NCI-H524 treated with DMSO at 0.1 percent for 48 hours (cell line): ENCODE measurements at places on chromosomes 4 and X.

- peak; percentile 98 for DNase-seq
Measured at GRCh38 chrX:13376857-13377549, 57.1 kb upstream of the ATXN3L start.

- DNase-seq: no peak
Measured at GRCh38 chr4:62460329-62460728, 1260.2 kb downstream of the ADGRL3 start.

DNA sequence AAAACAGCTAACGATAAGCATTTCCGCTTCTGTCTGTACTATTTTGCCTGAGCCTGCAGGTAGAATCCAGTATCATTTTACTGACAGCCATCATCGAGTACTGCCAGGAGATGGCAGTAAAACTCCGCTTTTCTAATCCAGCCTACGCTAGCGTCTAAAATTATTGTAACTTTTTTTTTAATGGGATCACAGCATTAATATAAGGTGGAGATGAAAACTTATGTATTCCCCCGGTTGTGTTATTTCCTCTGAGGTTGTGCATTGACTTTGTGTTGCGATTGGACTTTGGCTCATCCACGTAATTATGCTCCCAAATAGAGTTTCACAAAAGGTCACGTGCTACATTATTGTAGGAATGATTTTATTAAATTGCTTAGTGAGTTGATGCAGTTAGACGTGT, 248.1 kb downstream of the C4orf33 start:
- no peak for DNase-seq

DNA sequence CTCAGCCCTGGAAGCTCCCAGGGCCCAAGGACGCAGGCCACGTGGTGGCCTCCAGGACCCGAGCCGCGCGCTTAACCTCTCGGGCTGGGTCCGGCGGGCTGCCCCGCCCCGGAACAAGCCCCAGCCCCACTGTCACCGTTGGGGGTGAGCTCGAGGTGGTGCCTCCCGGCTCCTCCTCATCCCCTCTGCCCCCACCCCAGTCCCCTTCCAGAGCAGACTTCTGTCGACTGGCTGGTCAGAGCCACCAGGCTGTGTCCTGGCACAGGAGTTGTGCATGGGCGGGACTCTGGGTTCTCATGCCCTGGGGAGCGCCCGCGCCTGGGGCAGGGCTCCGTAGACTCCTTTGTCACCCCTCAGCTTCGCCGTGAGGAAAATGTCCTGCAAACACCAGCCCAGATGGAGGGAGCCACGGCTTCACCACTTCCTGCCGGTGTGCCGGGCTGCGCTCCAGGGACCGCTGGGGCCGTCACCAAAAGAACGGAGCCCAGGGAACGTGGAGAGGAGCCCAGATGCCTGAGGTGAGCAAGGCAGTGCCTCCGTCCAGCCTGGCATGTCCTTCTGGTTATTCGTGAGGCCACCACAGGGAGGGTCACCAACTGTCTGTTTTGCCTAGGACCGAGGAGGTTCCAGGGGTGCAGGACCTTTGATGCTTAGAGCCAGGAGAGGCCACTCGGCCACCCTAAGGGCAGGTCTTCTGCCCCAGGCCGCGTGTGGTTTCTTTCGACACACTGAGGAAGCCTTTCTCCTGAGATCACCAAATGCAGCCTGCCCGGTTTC, 7.1 kb upstream of the RGS12 start:
- DNase-seq: no peak

- no peak for DNase-seq
Measured at GRCh38 chrX:23885803-23886202, 21.9 kb downstream of the APOO start.

DNA sequence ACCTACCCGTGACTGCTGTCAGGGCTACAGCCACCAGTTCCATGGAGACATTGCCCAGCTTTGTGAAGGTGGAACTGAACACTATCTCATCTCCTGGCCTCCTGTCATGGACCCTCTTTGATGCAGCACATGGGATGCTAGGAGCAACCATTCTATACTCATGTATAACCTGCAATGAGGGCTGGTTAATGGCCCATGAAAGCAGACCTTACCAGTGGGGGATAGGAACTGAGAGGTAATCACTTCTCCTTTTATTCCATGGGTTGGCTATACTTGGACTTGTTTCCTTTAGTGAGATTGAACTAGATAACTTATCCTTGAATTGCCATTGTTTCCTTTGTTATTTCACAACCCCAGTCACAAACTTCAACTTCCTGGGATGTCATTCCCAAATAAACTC, 310.6 kb downstream of the BMPR1B start:
- DNase-seq: no peak

DNA sequence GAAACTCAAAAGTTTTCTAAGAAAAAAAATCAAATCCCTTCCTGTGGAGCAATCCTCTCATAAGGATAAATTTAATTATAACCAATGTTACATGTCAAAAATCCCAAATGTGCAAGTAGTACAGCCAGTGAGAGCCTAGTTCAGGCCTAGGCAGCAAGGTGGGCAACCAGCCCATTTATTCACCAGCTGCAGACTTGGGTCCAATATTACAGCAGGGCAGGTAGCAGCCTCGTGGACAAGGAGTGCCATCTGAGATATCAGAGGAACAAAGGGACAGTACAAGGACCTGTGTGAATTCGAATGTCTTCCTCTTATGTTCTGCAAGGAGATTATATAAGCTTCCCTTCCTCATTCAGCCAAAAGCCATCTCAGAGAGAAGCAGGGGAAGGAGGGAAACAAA, 6.6 kb downstream of the HELQ start:
- no peak for DNase-seq

DNA sequence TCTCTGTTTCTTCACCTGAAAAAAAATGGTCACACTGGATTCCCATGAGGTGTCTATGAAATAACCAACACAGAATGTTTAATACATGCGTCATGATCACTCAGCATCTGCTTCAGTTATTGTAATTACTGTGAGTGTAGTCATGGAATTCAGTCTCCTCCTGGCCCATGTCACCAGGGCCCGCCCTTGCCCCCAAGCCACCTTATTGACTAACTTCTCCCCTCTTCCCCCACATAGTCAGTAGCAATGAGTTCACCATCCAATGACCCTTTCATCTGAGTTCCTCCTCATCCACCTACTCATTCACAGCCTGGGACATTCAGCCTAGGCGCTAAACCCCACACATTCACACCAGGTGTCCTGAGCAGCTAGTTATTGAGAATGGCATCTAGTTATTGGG, 15.6 kb downstream of the PNMA6F start:
- DNase-seq: no peak

- DNase-seq: no peak
Measured at GRCh38 chr4:86096373-86096772, 263.5 kb downstream of the MAPK10 start.

GRCh38 chrX:69538321-69538876, 34.3 kb downstream of the NALF2 start:
- DNase-seq: no peak

DNA sequence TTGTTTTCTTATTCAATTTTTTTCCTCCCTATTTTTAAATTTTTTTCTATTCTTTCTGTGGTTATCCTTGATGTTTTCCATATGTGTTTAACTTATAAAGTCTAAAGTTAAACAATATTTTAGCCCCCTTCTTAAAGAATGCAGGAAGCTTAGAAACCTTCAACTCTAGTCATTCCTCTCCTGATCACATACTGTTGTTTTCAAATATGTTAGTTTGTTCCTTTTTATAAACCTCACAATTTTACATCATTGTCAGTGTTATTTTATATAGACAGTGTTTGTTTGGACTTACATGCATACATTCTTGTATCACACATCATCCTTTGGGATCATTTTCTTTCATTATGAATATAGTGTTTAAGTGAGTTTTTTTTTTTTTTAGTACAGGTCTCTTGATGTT, 31.6 kb downstream of the KANTR start:
- no peak for DNase-seq

- no peak for DNase-seq
Measured at GRCh38 chr4:74437866-74438265, 7.1 kb upstream of the AREG start.

GRCh38 chr4:37540486-37540885, 145.7 kb downstream of the RELL1 start:
- DNase-seq: no peak

GRCh38 chr4:138092060-138092459, 150.1 kb downstream of the SLC7A11 start:
- no peak for DNase-seq

GRCh38 chr4:88043001-88043400, 35.6 kb downstream of the PKD2 start:
- no peak for DNase-seq

- no peak for DNase-seq
Measured at GRCh38 chr4:40395166-40395900, 60.2 kb downstream of the CHRNA9 start.

DNA sequence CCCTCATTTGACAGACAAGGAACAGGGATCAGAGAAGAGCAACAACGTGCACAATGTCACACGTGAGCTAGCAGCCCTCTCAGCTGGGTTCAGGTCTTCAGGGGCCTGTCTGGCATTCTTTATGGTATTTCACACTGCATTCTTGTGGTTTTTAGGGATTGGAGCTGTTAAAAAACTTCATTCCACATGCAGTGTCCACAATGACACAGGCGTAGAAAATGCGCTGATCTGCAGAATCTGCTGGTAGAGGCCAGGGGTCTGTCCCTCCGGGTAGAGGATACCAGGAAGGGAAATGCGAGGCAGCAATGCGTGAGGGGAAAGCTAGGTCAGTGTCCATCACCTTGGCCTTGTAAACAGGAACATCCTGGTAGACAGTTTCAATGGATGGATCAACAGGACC, 36.6 kb downstream of the MAP7D3 start:
- no peak for DNase-seq

GRCh38 chrX:16267431-16267830, 100.2 kb downstream of the MAGEB17 start:
- DNase-seq: no peak

DNA sequence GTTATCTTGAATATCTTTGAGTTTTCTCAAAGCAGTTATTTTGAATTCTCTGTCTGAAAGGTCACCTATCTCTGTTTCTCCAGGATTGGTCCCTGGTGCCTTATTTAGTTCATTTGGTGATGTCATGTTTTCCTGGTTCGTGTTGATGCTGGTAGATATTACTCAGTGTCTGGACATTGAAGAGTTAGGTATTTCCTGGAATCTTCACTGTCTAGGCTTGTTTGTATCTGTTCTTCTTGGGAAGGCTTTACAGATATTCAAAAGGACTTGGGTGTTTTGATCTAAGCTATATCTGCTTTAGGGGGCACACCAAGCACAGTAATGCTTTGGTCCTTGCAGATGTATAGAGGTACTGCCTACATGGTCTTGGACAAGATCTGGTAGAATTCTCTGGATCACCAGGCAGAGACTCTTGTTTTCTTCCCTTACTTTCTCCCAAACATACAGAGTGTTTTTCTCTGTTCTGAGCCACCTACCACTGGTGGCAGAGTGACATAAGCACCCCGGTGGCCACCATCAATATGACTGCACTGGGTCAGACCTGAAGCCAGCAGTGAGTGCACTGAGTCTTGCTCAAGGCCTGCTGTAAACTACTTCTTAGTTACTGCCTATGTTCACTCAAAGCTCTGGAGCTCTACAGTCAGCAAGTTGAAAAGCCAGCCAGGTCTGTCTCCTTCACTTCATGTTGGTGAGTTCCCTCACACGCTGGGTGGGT, 193.5 kb upstream of the AMOT start:
- DNase-seq: no peak

DNA sequence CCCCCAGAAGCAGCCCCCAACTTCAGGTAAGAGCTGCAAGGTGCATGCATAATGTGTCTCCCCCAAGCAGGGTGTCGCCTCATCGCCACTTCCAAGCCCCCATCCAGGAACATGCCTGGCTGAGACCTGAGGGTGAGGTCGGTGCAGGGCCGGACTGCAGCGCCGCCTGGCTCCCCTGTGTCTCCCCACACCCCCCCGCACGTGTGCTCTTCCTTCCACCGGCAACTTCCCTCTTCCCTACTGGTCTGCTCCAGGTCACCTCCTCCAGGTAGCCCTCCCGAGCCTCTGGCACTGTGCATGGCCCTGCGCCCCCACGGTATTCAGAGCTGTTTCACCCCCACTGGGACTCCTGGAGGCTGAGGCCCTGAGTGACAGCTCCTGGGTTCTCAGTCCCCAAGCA, 2.2 kb upstream of the BGN start:
- DNase-seq: no peak

GRCh38 chr4:135204311-135204710, 1002.7 kb upstream of the PABPC4L start:
- DNase-seq: no peak

- DNase-seq: no peak
Measured at GRCh38 chrX:11375614-11376119, 82.5 kb downstream of the AMELX start.

GRCh38 chr4:37631551-37631950, 54.6 kb downstream of the RELL1 start:
- no peak for DNase-seq
